ENCODE measurements at places on chromosomes 1 and 21.

GRCh38 chr21:39650306-39650705 is 37.6 kb downstream of the B3GALT5 start:
- no peak for DNase-seq

DNA sequence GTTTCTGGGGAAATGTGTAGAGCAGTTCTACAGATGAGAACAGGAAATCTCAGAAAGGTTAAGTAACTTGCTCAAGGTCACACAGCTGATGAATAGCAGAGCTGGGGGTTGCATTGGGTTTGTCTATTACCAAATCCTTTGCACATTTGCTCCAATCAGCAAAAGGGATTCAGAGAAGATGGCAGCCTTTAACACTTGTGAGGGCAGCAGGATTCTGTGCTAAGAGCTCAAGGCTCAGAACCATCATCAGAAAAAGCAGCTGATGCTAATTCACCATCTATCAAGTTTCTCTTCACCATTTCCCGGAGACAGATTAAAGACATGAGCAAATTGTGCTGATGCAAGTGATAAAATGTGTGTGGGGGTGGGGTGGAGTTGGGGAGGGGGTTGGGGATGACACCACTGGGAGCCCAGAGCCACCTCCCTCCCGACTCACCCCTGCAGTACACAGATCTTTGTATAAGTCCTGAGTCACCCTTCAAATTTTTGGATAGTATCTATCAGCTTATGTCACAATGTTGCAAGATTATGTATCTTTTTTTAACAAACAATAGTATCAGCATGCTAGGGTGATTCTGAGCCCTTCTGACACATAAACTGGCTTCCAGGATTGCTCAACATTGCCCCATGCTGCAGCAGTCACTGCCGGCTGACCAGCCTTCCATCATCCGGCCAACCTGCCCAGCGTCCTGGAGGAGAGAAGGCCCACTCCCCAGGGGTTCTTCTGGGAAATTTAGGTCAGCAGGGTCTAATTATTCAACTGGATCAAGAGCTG is 2.8 kb upstream of the SPSB1 start:
- peak; percentile 98 for DNase-seq

DNA sequence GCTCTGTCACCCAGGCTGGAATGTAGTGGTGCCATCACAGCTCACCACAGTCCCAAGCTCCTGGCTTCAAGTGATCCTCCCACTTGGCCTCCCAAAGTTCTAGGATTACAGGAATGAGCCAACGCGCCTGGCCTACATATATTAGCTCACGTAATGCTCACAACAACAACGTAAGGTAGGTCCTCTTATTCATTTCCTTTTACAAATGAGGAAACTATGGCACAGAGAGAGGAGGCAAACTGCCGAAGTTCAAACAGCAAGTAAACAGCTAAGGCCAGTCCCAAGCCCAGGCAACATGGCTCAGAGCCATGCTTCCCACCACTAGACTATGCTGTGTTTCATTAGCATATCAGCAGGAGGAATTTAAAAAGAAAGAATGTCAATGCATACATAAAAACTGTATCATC is 284.4 kb downstream of the VAV3 start:
- DNase-seq: no peak

GRCh38 chr1:29517251-29518086 is 281.1 kb downstream of the PTPRU start:
- DNase-seq: no peak

GRCh38 chr1:3020263-3020909 is 881 bp upstream of the ACTRT2 start:
- no peak for DNase-seq

GRCh38 chr21:19995253-19995652 is 1003.0 kb upstream of the NCAM2 start:
- no peak for DNase-seq

DNA sequence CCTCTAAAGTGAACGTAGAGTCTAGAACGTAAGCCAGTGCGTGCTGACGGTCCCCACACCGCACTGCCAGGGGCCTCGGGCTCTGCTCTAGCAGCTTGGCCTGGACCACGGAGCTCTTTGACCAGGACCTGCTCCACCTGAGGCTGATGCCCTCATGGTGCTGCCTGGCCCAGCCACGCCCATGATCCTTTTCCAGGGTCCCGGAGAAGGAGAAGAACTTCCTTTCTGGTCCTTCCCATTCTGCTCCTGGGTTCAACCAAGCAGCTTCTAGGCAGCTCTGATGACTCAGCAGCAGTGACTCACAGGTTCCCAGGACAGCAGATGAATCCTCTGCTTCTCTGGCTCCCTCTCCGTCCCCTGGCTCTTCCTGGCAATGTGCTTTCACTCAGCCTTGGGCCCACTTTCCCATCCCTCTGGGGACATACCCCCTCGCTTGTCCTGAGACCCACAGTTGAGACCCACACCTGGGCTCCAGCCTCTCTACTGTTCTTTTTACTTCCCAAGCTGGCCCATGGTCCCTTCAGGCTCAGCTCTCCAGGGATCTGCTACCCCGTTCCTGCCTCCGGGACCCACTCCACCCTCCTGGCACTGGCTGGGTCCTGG is 246.3 kb upstream of the RAB4A start:
- DNase-seq: peak; percentile 79

DNA sequence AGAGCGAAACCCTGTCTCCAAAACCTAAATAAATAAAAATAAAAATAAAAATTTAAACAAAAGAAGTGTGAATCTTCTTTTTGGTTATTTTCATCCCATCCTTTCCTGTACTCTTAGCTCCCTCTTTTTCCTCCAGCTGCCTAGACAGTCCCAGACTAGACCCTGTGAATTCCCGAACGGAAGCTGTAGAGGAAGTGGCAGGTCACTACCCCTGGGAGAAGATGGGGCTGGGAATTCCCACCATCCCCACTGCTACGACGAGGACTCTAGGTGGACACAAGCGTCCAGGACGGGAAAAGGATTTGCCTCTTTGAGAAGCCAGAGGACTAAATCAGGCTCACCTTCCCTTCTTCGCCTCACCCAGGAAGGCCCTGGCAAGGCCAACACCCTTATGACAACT is 12.6 kb downstream of the RHBDL2 start:
- DNase-seq: no peak

- DNase-seq: no peak
Observed at GRCh38 chr1:236160540-236161127, 18.3 kb downstream of the GPR137B start.

- no peak for DNase-seq
Observed at GRCh38 chr1:112344754-112345423, 51.1 kb upstream of the CTTNBP2NL start.

GRCh38 chr1:248618878-248619277 is 16.0 kb downstream of the OR2T11 start:
- peak; percentile 50 for DNase-seq

DNA sequence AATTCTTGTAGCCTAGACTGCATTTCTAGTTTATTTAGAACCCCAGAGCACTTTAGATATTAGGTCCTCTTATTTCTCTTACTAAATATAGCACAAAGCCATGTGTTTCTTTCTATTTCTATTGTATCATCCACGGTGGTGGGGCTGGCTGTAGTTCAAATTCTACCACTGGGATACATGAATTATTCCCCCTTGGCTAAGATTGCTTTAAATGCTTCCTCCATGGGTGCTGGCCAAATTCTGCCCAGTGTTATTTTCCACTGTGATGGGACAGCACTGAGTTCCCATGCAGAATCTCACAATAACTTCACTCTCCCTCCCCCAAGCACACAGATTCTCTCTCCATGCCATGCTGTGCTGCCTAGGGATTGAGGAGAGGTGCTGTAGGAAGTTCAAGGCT is 41.5 kb upstream of the GBP6 start:
- no peak for DNase-seq

DNA sequence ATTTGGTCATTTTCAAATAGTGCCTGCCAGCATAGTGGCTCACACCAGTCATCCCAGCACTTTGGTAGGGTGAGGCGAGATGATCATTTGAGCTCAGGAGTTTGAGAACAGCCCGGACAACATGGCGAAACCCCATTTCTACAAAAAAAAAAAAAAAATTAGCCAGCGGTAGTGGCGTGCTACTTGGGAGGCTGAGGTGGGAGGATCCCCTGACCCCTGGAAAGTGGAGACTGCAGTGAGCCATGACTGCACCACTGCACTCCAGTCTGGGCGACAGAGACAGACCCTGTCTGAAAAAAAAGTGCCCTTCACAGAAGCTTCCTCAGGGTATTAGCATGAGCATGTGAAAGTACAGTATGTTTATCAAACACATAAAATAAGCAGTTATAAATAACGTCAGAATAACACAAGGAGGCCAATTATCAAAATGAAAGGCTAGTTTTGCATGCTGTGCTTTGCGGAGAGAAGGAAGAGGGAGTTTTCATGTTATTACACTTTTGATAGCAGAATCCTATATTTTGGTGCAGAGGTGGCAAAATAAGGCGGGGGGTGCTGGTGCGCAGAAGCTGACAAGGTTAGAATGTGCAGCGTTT is 781 bp upstream of the METTL13 start:
- no peak for DNase-seq

DNA sequence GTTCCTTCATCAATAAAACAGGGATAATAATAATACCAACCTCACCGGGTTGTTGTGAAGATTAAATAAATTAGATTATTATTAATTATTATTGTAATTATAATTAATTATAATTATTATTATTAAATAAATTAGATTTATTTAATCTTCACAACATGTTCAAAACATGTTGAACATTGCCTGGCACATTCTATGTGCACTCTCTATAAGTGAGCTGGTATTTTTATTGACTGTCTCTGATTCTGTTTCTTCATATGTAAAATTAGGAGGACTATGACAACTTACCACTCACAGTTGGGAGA is 834 bp upstream of the C8B start:
- DNase-seq: no peak

- no peak for DNase-seq
Observed at GRCh38 chr1:68963353-68963752, 466.5 kb upstream of the DEPDC1 start.

- no peak for DNase-seq
Observed at GRCh38 chr1:109768820-109769219, 5.1 kb upstream of the EPS8L3 start.

DNA sequence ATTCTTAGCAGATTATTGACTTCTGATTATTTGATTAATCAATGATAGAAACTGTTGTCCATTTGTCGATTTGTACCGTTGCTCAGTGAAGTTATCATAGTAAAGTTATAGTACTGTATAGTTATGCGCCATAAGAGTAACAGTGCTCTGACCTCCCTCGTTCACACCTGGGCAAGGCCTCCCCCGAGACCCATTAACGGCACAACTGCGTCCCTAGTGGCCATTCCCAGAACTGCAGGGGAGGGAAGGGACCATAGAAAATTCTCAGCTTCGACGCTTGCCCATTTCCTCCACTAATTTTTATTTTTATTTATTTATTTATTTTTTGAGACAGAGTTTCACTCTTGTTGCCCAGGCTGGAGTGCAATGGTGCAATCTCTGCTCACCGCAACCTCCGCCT is 334.4 kb downstream of the DSCAM start:
- DNase-seq: no peak

DNA sequence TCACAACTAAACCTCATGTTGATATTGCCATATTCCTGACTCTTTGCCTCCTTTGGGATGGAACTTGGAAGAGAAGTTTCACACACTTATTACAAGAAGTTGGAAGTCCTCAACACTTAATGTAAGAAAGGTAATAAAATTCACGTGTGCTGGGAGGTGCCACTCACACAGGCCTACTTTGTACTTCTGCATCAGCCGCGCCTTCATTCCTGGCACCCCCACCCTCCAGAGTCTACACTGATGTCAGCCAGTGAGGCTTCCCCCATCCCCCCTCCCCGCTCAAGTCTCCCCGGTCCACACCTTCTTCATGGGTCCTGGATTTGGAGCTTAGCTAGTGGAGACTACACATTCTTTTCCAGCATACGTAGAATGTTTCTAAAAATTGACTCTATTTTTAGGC is 24.8 kb upstream of the SLC45A1 start:
- no peak for DNase-seq

DNA sequence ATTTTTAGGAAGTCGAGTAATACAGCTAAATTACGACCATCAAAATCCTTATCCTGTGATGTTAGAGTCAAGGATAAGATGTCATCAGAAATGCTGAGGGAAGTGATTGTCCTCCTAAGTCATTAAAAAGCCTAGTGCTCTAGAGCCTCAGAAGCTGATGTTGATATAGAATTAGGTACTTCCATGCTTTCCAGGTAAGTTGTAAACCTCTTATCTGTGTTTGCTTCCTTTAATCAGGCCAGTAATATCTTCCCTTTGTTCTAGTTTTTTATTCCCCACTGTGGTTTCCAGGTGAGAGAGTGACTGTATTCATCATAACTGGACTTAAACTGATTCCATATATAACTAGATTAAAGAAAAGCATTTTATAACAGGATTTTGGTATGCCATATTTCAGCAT is 44.4 kb downstream of the SMG7 start:
- DNase-seq: no peak

DNA sequence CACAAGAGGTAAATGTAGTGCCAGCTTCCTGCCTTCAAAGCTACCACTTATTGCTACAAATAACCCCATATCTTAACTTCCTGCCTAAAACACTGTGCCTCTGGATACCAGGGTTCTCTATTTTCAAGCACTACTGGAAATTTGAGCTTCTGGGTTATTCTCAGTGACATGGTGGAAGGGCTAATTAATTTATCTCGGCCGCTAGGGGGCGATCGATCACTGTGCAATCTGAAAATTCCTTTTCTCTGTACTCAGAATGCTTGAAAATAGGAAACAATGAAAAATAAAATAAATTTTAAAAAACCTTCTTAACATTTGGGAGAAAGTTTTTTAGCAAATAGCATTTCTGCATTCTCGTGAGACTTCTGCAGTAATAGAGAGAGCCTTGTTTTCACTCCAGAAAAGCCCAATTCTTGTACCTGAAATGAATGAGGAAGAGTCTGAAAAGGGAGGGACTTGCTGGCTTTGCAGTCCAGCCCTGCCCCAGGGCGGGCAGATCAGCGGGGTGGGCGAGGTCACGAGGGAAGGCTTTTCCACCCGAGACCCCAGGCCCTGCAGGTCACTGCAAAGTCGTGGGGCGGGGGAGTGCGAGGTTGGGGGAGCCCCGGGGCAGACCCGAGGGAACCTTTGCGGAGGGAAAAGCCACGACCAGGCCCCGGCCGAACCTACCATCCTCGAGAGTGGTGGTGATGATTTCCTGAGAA is 276.7 kb downstream of the PCP4 start:
- DNase-seq: peak; percentile 14

DNA sequence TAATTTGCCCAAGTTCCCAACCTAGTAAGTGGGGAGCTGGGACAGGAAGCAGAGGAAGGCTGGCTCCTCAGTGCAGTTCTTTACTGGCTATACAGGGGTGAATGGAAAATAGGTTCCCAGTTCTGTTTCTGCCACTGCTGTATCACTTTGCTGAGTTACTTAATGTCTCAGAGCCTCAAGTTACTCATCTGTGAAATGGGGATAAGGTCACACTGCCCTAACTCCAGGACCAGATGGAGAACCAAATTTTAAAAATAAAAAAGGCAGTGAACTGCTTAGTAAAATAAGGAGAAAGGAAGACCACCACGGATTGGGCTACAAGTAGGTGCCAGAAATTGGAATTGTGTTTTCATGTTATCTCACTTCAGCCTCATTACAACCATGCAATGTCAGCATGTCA is 147.8 kb downstream of the OMA1 start:
- DNase-seq: no peak

- DNase-seq: no peak
Observed at GRCh38 chr1:107935396-107936064, 29.4 kb downstream of the VAV3 start.

GRCh38 chr1:182626527-182626926 is 22.3 kb upstream of the RGS16 start:
- DNase-seq: no peak

All from fibroblast of the aortic adventitia (primary cell).